ENCODE measurements at places on chromosomes 1 and 21. TPM values are rescaled to one million over a fixed set of nuclear protein-coding genes. Genes with fewer than 3 reads are reported as not detected.

DNA sequence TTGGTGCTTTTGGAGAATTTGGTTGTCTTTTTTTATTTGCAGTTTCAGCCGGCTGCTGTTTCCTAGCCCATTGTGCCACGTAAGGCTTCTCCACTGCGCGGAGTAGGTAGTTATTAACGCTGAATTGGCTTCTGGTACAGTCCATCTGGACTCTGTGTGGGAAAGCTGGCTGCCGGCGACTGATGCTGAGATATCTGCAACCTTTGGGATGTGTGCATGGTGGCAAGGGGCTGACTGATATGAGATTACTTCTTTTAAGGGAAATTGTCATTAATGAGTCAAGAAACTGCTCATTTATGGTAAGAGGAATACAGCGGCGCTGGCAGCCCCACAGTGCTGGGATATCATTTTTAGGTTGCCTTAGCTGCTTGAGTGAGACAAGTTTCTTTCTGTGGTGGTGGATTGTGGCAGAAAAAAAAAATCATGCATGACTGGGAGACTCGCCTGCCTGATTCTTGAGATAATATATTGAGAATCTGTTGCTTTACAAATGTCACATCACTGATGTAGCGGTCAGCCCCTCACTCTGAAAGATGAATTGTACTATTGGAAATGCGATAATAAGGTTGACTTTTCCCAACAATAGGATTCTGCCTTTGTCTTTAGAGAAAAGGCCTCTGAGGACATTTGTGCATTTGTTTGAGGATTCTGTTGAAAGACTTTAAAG lies 2.5 kb upstream of the ELAVL4 start:
- no peak for DNase-seq

DNA sequence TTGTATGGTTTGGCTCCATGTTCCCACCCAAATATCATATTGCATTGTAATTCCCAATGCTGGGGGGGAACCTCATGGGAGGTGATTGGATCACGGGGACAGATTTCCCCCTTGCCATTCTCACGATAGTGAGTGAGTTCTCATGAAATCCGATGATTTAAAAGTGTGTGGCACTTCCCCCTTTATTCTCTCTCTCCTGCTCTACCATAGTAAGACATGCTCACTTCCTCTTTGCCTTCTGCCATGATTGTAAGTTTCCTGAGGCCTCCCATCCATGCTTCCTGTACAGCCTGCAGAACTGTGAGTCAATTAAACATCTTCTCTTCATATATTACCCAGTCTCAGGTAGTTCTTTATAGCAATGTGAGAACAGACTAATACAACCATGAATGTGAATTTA lies 211.6 kb upstream of the NR5A2 start:
- no peak for DNase-seq

- DNase-seq = no peak
Observed at GRCh38 chr1:209086486-209087192, 496.9 kb upstream of the CAMK1G start.

DNA sequence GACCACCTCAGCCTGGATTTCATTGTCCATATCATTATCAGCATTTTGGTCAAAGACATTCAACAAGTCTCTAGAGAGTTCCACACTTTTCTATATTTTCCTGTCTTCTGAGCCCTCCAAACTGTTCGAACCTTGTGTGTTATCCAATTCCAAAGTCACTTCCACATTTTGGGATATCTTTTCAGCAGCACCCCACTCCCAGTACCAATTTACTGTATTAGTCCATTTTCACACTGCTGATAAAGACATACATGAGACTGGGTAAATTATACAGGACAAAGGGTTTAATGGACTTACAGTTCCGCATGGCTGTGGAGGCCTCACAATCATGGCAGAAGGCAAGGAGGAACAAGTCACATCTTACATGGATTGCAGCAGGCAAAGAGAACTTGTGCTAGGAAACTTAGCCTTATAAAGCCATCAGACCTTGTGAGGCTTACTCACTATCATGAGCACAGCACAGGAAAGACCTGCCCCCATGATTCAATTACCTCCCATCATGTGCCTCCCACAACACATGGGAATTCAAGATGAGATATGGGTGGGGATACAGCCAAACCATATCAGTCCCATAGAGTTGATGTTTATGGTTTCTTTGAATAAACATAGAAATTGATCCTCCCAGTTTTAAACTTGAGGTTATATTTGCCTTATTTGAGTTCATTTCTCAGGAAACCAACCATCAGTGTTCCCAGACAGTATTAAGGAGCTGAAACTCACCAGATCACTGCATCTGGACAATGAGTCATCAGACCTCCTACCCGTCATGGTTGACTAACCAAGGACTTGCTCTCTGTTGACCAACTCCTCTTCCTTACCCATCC lies 322.7 kb upstream of the DUSP10 start:
- peak; percentile 78 for DNase-seq

- no peak for DNase-seq
Observed at GRCh38 chr1:86489242-86489878, 20.6 kb downstream of the CLCA1 start.

The ZSWIM5 gene
- polyA plus RNA-seq = not detected

GRCh38 chr1:41804176-41804575 lies 114.5 kb downstream of the HIVEP3 start:
- DNase-seq = no peak

The DENND2D gene
- polyA plus RNA-seq = 9.7 TPM

The LCE5A gene
- not detected for polyA plus RNA-seq

DNA sequence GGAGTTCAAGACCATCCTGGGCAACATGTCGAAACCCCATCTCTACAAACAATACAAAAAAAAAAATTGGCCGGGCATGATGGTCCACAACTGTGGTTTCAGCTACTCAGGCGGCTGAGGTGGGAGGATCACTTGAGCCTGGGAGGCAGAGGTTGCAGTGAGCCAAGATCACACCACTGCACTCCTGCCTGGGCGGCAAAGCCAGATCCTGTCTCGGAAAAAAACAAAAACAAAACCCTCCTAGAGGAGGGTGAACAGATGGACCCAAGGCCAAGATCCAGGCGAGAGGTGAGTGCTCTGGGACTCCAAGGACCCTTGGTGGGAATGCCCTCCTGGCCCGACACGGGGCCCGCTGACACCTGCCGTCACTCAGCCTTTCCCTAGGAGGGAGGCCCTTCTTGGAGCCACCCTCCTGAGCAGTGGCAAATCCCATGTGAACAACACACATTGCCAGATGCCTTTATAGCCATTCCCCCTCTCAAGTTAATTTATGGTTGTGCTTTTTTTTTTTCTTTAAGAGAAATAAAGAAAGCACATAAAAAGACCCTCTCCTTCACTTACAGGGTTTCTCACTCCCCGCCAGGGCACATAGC lies 380 bp downstream of the TFF2 start:
- no peak for DNase-seq

DNA sequence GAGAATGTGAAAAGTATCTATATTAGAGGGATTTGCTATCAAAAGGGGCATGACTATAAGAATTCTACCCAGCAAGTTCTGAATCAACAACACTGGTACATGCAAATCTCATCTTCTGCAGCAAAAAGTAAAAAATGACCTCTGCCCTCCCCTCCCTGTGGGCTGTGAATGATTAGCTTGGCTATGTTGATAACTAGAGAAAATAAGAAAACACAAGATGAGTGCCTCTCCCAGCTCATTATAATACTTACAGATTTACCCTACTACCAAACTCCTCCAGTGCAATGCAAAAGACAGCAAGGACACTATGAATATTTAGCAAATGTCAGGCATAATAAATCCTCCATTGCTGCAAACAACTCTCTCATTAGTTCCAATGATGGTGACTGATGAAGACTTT lies 102.4 kb downstream of the SLC45A1 start:
- no peak for DNase-seq

DNA sequence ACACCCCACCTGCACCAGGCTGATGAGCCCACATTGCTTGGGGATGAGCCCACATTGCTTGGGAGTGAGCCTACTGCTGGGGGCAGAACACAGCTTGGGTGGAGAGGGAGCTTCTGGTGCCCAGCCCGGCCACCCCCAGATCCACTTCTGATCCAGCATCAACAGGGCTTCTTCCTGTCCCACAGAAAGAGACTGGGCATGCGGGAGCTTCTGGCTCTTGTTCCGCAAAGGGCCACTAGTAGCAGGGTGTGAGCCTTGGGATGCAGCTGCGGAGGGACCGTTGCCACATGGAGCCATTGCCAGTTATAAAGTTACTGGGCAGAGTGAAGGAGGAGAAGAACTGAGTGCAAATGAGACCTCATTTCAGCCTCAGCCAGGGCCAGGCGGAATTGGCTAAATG lies 36.3 kb downstream of the PKP1 start:
- no peak for DNase-seq

Data from foreskin keratinocyte (primary cell).